Adrenal gland (tissue), 19 donors: ENCODE measurements at places on chromosomes 7 and 10.

DNA sequence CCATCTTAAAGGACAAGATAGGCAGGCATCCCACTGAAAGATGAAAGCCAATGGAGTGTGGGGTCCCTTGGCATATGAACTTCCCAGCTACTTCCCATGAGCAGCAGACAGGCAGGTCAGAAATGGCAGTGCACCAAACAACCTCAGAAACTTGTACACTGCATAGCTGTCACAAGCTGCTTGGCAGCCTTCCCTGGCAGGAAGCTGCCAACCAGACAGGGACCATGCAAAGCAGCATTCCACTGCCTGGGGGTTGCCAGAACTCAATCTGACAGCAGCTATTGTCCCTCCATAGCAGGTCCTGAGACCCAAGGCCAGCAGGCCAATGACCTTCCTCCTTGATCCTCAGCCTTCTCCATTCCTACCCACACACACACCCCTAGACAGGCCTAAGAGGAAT, 139.5 kb downstream of the PLCE1 start:
- DNase-seq, result peak; percentile 88

GRCh38 chr10:83734278-83734677, 405.0 kb upstream of the GHITM start:
- no peak for DNase-seq

DNA sequence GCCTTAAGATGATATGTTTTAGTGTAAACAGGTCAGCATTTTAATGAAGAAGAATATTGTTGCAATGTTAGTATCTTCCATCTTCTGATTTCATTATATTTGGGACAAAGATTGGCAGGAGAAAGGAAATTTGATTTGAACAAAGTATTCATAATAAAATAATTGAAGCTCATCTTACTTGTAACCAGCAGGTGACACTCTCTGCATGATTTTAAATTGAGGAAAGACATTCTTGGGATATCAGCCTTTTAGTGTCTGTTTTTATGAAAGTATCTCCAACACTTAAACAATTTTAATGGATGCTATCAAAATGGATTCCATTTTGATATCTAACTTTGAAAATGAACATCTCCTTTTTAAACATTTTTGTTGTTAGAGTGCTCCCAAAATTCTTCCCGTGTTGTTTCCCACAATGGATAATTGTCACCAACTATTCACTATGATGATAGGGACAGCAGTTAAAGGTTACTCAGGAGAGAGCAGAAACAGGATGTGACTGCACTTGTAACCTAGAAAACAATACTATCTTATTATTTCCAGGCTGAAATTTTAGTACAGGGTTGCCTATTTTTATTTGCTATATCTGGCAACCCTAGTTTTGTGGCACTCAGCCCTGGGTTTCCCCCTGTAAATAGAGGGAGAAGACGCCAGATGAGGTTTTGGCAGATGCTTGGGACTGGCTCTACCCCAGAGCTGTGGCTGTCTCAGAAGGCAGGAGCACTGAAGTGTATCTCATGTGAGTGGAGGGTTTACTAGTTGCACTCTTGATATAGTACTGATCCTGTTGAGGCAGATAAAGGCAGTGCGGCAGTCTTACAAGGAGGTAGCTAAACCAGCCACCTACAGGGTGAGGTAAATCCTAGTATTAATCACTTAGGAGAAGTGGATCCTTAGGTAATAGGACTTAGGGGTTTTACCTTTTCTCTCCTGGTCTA, 31.0 kb upstream of the ABCB4 start:
- no peak for DNase-seq

- no peak for DNase-seq
Observed at GRCh38 chr7:154693661-154694060, 309.3 kb downstream of the PAXIP1 start.

DNA sequence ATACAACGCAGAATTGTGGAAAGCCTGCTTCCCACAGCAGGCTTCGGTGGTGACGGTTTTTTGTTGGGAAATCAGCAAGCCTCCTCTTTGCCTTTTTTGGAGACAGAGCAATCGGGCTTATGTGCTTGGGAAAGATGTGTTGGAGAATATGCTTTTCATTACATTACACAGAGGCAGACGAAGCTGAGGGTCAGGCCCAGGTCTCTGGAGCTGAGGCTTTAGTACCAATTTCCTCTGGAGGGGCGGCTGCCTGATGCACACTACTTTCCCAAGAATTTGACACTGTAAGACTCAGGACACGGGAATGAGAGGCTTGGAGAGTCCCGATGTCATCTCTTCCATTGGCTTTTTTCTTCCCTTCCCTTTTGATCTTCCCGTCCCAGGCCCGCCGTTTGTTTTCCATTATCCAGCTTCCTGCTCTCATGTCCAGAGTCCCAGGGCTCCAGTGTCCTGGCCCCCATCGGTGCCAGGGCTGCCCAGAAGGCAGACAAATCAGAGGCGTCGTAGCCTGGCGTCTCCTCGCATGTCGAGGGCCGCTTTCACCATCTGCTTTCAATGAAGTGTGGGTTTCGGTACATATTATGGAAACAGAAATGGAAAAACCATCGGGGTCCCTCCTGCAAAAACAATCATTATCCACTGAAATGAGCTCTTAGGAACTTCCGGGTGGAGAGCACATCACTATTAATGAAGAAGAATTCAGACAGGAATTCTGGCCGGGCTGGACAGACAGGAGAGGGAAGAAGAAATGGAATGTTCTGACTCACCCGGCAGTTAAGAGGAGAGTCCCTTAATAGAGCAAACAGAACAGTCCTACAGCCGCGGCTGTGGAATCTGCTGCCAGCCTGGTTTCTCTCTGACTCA, 123.0 kb upstream of the JCAD start:
- no peak for DNase-seq

DNA sequence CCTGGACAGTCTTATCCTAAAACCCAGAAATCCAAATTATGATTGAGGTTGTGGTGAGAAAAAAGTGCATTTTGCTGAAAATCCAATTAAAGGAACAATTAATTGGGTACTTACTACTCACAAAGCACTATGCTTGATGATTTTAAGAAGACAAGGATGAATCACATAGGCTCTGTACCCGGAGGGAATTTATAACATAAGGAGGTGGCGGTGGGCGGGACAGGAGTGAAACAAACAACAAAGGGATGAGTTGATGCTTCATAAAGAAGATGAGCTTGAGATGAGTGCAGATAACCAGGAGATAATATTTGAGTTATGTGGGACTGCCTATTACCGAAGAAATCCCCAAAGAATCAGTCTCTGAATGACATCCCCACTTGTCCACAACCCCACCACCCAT, 171.1 kb upstream of the FZD8 start:
- DNase-seq, result no peak

DNA sequence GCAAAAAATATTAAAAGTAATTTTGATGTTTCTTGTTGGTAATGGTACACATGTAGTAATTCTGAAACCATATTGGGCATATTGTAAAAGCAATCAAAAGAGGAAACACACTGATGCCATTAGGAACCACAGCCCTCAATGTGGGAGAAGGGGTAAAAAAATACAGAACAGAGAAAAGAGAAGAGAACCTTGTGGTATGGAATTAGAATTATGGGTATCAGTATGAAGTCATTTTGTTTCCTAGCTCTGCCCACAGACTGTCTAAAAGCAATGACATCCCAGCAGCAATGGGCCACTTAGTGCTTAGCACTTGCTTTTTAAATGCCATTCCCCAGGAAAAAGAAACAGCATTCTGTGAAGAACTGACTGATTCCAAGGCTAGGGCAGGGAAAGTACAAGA, 61.5 kb downstream of the CPVL start:
- DNase-seq, result no peak

- DNase-seq, result peak; percentile 15
Observed at GRCh38 chr10:34185998-34186397, 629.1 kb downstream of the PARD3 start.

DNA sequence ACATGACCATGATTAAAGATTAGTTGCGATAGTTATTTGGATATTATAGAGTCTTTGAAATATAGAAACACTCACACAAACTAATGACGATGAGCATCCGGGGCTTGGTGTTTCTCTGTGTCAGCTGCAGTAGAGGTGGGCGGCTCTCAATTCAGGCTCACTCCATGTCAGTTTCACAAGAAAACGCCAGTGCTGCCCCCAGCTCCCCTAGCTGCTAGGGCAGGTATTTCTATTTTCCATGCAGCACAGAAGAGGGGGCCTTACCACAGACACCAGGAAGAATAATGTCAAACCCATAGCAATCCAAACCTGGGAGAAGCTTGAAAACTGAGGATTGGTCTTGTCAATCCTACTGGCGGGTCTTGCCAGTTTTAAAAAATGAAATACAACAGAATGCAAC, 197.1 kb downstream of the PHTF2 start:
- DNase-seq, result no peak

DNA sequence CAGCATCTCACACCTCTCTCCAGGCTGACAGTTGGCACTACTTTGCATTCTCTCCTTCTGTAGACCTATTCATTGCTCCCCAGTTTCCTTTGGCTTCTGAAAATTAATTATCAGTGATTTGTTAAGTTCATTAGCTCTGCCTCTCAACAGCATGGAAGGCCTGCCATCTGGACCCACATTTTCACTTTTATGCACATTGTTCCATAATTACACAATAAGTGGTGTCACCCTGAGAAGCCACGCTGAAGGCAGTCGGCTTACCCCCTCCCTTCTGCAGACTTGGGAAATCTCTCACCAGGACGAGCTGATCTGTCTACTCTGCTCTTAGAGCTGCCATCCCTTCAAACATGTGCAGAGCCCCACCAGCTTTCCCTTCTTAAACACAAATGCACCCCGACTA, 64.7 kb downstream of the SLIT1 start:
- DNase-seq, result no peak

DNA sequence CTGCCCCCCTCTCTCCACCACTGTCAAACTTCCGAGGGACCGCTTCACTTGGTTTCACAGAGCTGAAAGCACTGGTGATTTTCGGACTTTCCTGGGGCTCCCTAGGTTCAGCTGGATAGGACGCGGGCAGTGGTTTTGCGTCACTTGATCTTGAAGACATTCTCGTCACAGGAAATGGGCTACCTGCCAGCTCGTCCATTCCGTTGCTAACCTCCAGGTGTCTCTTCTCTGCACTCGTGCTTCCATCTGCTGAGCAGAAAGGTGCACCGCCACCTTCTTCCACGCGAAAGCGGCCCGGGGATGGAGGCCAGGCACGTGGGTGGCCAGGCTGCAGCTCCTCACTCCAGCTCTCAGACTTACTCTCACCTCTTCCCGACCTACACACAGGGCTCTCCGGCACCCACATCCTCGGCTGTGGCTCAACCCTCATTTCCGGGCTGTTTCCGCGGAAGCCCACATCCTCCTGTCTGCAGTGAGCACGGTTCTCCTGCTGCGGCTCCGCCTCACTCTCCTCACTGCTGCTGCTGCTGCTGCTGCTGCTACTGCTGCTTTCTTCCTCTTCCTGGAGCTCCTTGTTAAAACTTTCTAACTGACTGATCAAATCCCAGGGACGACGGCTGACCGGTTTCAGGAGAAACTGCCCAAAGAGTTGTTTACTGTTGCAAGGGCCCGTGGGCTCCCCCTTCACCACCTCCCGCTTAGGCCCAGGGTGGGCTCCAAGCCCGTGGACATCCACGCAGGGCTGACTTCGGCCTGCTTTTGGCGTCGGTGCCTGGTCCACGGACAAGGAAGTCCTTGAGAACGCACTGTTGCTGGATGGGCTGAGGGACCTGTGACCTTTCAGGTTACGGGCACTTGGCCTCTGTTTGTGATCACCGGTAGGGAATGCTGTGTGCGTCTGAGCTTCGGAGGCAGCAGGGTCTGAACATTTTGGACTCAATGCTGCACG, 32.1 kb downstream of the JCAD start:
- peak; percentile 28 for DNase-seq

- peak; percentile 65 for DNase-seq
Observed at GRCh38 chr10:133144771-133145170, 15.2 kb upstream of the KNDC1 start.

GRCh38 chr10:132565516-132566209, 28.1 kb downstream of the INPP5A start:
- DNase-seq, result no peak

DNA sequence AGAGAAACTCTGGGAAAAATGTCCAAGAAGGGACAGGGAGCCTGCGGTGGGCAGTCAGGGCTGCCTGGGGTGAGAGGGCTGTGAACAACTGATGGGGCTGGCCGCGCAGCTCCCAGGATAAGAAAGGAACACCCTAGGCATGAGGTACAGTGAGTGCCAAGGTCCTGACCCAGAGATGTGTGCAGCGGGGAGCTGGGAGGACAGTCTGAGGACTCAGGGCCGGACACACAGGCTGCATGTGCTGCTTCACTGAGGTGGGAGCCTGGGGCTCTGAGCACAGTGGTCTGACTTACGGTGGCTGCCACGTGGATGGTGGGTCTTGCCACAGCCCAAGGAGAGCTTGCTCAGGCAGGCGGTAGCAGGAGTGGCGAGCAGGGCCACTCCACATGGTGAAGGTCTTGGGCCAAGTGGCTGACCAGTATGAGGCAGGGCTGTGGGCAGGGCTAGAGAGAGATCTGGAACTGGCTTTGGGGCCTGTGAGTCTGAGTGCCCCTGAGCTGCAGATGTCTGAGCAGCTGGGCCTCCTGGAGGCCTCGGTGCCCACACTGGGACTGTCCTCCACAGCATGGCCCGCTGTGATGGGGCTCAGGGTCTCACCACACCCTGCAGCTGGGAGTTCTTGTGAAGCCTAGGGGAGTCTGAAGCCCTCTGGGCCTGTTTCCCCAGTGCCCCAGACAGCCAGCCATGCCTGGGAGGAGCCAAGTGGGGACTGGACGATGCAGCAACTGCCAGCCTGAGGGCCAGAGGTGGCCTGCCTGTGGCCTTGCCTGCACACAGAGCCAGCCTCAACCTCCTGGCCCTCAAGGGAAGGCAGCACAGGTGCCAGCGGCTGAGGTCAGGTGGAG, 60.3 kb downstream of the RASGEF1A start:
- DNase-seq, result peak; percentile 7

DNA sequence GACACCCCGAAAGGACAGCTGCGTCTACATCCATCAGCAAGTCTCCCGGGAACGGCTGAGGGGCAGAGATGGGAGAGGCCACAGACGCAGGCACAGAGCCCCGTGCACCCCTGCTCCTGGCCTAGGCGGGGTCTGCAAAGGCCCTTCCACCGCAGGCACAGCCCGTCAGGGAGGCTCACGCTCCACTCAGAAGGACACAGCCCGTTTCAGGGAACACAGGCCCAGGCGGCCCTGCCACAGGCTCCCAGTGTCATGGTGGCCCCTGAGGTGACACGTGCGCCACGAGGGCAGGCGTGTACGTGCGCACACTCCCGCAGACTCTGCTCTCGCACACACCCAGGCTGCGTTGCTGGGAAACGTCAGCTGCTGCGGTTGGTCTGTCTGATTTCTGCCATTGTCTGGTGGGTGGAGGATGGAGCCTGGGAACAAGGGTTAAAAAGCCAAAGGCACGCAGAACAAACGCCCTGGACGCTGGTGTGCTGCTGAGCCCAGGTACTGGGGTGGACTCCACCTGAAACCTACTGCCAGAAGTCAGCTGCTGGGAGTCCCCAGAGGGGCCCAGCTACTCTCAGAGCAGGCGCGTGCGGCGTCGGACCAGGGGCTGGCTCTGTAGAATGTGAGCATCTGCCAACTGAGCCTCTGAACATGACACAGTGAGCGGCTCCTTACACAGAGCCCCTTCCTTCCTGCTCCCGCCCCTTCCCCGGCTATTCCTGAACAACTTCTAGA, 13.1 kb downstream of the GPER1 start:
- DNase-seq, result no peak

GRCh38 chr10:131981429-131982184, at the start of gene BNIP3:
Gene BNIP3, minus strand, starts transcription at chr10:131981923. Its CDS starts 117 bp downstream, at chr10:131981806.
- peak; percentile 94 for DNase-seq

GRCh38 chr10:95440756-95441546, 120.2 kb downstream of the SORBS1 start:
- DNase-seq, result no peak
